SW480 (cell line): ENCODE measurements at places on chromosomes 3 and 15.

DNA sequence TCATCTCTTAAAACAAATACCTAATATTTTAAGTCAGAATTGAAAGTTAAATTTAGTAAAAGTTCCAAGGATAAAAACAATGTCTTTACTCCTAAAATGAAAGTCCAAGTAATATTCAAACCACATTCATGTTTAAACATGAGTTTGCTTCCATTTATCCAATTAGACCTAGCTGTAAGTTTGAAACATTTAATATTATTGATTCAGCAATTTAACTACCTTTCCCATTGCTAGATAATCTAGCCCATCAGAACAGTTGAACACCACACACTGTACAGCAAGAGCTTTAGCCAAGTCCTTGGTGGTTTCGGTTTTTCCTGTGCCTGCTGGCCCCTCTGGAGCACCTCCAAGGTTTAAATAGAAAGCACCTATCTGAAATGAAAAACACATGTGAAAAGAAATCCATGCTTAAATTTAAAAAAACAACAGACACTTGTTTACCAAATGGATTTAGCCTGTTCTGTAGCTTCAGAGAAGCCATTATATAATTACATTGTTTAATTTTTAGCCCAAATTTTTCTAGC is 97.8 kb downstream of the DNAH12 start:
- no peak for DNase-seq

- DNase-seq: no peak
These were observed 428.8 kb upstream of the ONECUT1 start for GRCh38 chr15:53218666-53219580.

DNA sequence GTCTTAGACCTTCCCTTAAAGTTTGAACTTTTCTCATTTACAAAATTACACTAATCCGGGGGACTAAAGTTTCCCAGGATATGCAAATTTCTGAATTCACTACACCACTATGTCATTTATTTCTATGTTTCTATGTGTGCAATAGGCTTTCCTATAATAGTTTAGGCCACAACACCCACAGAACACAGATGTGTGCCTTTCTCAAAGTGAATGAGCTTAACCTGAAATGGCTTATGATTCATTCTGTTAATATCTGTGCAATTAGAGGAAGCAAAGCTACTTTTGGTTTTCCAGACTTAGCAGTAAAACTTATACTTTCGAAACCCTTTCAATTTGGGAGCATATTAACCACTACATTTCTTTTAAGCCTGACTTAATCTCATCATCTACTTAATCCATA is 748.1 kb downstream of the GBE1 start:
- DNase-seq: no peak

DNA sequence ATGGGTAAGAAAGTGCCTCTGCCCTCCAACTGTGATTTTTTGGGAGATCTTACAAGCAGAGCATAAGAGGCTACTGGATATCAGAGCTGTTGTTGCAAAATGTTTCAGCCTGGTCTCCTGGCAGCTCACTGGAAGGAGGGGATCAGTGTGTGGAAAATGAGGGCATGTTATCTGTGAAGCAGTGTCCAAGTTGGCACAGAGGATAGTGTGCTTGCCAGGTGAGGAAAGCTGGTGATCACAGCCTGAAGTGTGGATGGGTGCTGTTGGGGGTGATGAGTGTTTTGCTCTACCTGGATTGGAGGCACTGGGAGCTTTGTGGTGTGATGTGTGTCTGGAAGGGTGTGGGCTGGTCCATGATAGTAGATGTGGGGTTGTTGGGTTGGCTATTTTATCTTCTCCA is 69.3 kb downstream of the MCTP2 start:
- DNase-seq: no peak

- DNase-seq: peak; percentile 72
These were observed 377.0 kb downstream of the GAP43 start for GRCh38 chr3:116000311-116000710.

DNA sequence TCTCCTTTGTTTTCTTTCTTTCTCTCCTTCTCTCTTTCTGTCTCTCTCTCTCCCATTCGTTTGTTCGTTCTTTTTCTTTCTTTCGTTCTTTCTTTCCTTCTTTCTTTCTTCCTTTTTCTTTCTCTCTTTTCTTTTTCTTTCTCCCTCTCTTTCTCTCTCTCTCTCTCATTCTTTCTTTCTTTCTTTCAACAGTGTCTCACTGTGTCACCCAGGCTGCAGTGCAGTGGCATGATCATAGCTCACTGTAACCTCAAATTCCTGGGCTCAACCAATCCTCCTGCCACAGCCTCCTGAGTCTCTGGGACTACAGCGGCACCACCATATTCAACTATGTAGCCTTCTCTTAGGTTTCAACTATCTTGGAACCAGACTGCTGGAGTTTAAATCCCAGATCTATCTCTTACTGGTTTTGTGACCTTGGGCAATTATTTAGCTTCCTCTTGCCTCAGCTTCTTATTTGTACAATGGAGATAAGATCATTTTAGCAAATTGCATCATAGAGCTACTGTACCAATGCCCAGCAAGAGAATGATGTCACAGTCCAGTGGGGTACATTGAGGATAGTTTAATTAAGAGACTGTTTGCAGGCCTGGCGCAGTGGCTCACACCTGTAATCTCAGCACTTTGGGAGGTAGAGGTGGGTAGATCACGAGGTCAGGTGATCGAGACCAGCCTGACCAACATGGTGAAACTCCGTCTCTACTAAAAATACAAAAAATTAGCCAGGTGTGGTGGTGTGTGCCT is 27.3 kb upstream of the PARL start:
- no peak for DNase-seq

DNA sequence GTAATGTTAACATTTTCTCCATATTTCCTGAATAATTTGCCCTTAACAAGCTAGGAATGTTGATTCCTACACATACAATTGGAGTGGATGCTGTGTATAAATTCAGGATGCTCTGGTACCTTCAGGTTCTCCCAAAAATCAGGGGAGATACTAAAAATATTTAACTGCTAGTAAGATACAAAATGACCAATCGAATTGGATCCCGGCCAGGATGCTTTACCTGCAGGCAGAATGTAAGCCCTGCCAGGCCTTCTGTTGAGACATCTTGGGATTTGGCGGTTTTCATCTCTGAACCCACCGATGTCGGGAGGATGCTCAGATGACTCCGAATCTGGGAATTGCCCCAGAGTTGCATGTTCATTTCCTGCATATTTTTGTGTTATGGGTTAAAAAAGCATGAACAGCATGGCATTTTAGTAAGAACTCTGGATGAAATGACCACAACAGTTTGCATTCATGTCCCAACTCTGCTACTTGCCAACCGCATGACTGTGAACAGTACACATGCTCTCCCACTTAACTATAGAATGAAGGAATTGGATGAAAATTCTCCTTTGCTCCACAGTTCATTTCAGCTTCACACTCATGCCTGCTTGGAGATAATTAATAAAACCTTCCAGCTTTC is 241.4 kb upstream of the TBL1XR1 start:
- DNase-seq: no peak

GRCh38 chr15:39499042-39499441 is 81.8 kb upstream of the THBS1 start:
- no peak for DNase-seq

DNA sequence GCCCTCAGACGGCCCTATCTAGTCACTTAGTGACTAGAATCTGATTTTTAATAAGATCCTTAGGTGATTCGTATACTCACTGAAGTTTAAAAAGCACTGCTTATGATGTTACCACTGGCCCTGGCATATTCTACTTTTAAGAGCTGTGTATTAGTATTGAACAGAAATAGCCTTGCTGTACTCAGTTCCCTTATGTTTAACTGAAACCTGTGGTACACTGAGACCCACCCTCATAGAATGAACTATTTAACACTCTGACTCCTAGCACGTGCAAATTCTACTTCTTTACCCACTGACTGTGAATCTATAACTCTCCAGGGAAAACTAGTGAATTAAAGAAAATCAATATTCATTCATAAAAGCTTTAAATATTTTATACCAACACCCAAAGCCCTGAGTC is 108.9 kb downstream of the CCNL1 start:
- DNase-seq: no peak

DNA sequence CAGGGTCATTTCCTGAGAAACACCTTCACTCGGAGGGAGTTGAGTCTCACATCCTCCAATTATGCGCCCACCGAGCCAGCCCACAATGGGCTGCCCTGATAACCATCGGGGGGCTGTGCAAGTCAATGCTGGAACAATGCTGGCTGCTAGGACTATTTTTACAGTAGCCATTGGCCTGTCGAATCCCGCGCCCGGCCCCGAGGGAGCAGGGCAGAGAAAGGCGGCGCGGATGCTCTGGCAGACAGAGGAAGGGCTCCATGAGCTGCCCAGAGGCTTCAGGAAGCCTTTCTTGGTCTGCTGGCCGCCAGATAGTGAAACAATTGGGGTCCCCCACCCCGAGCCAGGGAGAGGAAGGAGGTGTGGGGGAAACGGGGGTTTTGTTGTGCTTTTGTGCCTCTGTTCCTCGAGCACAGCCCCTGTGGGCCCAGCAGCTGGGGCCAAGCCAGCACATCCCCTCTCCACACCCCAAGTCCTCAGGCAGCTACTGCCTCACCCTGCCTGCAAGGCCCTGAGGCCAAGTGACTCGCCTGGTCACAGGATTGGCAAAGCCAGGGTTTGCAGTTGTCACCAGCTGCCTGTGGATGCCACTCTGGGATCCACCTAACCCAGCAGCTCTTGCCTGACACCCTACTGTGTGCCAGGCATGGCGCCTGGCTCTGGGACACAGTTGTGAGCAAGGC is 39.0 kb downstream of the SLC6A6 start:
- no peak for DNase-seq

GRCh38 chr15:69536726-69537512 is 84.3 kb downstream of the RPLP1 start:
- no peak for DNase-seq

GRCh38 chr15:98155356-98155755 is 194.9 kb downstream of the ARRDC4 start:
- no peak for DNase-seq

GRCh38 chr3:113890256-113890900 is 51.8 kb downstream of the GRAMD1C start:
- peak; percentile 11 for DNase-seq

DNA sequence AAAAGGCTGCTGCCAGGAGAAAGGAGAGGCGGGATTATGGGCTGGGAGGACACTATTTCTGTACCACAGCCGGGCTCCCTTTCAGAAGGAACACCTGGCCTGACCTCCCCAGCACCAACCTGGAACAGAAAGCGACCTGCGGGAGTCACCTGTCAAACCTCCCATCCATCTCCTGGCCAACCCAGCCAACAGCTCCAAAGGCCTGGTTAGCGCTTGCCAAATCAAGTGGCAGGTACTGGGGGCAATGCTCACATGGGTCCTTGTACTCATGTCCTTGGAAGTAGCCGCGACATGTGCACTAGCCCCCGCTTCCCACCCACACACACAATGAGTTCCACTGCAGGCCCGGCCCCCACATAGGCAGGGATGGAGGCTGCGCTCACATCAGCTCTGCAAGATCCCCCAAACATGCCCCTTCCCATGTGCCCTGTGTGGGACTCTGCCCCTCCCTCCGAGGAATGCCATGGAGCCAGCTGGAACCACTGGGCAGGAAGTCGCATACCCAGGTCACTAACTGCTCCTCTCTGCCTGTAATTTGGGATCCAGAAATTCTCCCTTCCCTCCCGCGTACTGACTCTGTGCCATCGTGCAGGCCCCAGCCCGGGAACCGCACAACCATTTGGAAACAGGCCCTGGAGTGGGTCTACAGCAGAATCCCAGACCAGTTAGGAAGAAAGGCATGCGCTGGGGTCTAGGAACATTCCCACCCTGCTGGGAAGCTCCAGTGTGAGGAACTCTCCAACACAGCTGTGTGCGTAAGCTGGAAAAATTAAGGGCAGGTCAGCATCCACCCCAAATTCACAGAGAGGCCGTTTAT is 98.9 kb downstream of the LRIG1 start:
- DNase-seq: no peak

DNA sequence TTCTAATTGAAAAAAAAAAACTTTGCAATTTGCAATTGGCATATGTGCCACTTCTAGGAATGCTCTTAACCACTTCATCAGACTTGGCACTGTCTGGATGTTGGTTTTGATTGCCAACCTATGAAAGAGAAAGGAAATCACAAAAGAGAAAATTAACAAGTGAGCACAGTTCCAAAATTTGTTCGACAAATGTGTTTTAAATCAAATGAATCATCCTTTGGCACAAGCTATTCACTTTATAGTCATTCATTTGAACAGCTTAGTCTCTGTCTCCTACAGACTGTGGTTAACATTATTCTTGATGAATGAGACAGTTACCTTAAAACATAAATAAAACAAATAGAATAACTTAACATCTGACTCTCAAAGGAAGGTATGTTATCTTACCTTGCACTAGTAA is 265.0 kb downstream of the EPHA3 start:
- DNase-seq: no peak

- no peak for DNase-seq
These were observed 124.3 kb upstream of the PTX3 start for GRCh38 chr3:157312376-157312745.

- DNase-seq: no peak
These were observed 247.5 kb downstream of the NR1D2 start for GRCh38 chr3:24192469-24193056.

- no peak for DNase-seq
These were observed 55.8 kb downstream of the TBL1XR1 start for GRCh38 chr3:177141471-177141870.

- peak; percentile 13 for DNase-seq
These were observed 190.5 kb upstream of the NECTIN3 start for GRCh38 chr3:110881069-110881468.

- DNase-seq: peak; percentile 23
These were observed 873.1 kb downstream of the NSUN3 start for GRCh38 chr3:94935738-94936580.

DNA sequence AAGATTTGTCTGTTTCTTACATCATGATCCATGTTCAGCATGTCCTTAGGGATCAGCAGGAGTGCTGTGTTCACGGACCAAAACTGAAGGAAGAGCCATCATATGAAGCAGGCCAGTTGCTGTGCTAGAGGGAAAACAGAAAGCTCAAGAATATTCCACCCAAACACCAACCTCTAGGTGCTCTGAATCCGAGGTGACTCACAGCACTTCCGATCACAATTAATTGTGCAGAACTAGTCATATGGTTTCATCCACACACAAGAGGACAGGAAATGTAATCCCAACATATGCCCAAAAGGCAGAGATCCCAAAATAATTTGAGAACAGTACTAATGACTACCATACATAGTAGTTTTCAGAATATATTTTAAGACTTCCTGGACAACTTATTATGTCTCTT is 257.9 kb upstream of the KCNH8 start:
- DNase-seq: no peak

DNA sequence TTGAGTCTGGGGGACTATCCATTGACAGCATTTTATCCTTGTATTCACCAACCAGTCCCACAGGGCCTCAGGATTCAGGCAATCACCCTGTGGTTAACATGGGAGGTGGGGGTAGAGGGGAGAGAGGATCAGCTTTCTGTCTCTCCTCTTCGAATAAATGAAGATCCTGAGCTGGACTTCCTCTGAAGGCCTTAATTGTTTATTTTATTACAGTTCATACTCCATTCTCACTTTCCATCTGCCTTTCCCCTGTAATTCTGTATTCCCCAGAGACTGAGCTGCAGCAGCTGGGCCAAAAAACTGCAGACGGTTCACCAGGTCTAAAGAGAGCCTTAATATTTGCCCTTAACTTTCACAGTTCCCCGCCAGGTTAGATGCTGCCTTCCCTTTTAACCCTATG is 11.9 kb downstream of the TAGLN3 start:
- no peak for DNase-seq

- peak; percentile 68 for DNase-seq
These were observed 9.6 kb upstream of the ANXA2 start for GRCh38 chr15:60407415-60407805.

- peak; percentile 52 for DNase-seq
These were observed 432.1 kb upstream of the CFAP20DC start for GRCh38 chr3:59481776-59482400.
